Amygdala (tissue), 56 donors: ENCODE measurements at places on chromosomes 5 and 9.
A peak's percentile ranks its signal among the peaks of the same experiment; 100 is the strongest.

GRCh38 chr9:95726756-95727155 lies 148.7 kb upstream of the ERCC6L2 start:
- no peak for DNase-seq

- no peak for DNase-seq
Observed at GRCh38 chr9:36092509-36093215, 43.9 kb upstream of the GLIPR2 start.

GRCh38 chr5:39355324-39355723 lies 9.0 kb downstream of the C9 start:
- DNase-seq, result no peak

DNA sequence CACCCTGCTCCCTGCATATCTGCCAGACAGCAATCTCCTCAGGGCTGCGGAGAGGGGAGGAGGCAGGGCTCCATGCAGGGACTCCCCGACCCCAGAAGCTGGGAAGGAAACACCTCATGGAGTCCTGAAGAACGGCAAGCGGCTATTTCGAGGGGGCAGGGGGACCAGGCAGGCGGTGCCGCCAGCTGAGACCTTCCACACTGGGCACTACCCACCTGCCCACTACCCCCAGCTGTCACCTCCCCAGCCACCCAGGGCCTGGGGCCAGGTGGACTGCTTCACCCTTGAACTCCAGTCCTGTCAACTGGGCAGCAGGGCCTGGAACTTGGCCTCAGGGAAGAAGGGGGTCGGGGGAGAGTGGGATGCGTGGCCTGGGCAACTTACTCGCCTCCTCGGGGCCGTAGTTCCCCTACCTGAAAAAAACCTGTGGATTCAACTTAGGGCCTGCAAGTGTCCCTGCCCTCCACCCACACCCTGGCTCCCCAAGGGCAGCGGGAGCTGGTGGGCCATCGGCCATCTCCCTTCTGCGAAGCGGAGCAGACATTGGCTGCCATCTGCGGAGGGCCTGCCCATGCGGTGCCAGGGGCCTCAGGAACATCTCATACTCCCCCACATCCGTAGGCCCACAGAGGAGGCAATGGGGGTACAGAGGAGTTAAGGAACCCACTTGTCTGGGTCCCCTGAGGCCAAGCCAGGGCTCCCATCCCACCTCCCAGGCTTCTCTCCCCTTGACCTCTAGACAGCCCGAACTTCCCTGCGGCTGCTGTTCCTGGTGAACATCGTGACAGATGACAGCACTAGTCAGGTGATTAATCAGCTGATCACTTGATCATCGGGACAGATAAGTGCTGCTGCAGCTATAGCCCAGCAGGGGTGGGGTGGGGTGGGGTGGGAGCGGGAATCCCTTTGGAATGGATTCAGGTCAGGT lies 18.5 kb upstream of the RALGDS start:
- peak; percentile 32 for DNase-seq

DNA sequence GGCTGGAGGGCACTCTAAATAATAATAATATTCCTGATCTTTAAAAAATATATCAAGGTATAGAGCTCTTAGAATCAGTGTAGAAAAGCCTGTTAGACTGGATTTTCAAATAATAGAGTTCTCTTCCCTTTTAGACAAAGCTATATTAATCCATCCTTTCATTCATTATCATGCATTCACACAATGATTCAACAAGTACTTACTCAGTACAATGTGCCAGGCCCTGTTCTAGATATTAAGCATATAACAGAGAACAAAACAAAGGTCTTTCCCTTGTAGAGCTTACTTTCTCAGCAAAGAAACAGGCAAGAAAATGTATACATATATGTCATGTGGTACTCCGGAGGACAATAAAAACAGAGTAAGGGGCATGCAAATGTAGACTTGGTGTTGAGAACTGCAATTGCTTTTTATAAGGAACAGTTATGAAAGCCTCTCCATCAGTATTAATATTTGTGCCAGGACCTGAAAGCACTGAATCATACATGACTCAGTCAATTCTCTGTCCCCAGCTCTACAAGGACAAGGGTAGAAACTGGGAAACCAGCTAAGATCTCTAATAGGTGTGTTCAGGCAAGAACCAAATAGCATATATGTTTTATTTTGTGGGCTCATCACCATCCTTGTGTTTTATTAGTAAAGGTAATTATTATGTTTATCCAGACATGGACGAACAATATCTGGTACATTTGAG lies 72.2 kb downstream of the PIP5K1B start:
- DNase-seq, result no peak

DNA sequence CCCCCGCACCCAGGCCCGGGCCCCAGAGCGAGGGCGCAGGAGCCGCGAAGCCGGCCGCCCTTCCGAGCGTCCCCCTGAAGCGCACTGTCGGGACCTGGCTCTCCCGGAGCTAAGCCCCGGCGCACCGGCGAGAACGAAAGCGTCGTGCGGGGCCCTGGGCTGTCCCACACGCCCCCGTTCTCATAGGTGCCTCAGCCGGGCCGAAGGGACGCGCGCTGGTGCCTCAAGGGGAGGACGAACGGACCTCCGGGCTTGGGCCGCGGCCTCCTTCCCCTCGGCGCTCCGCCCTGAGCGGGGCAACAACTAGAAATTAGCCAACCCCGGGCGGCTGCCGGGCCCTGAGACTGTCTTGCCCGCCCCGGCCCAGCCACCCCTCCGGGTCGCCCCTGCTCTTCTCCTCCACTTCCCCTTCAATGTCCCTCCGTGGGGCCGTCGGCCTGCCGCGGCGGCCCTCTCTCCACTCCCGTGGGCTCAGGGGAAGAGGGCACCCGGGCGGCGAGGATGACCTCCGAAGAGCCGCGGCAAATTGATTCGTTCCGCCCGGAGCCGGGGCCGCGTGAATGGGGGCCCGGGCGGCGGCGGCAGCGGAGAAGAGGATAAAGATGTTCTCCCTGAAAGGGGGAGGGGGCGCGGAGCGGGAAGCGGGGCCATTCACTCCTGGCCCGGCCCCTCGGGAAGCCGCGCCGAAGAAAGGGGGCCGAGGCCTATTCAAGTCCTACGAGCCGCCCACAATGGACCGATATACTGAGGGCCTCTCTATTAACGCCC lies 3.5 kb upstream of the PRDM12 start:
- no peak for DNase-seq

- DNase-seq, result no peak
Observed at GRCh38 chr9:94277885-94278536, 18.9 kb downstream of the ZNF169 start.

DNA sequence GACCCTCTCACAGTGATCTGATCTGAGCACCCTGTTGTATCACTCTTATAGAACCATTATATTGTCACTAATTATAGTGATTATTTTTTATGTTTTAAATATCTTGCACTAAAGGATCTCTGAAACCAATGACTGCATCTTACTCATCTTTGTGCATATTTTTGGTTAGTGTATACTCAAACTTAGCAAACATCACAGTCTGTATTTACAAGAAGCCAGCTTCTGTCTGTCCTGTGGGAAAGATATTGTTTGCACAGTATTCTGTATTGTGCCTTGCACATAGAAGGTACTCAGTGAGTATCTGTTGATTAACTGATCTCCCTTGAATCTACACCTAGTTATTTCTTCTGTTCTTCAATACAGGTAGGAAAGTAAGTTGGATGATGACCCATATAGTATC lies 131.5 kb downstream of the PAM start:
- DNase-seq, result no peak

GRCh38 chr5:126680191-126680817 lies 79.6 kb downstream of the PHAX start:
- DNase-seq, result no peak

- DNase-seq, result no peak
Observed at GRCh38 chr9:110850401-110851135, 182.0 kb downstream of the MUSK start.

DNA sequence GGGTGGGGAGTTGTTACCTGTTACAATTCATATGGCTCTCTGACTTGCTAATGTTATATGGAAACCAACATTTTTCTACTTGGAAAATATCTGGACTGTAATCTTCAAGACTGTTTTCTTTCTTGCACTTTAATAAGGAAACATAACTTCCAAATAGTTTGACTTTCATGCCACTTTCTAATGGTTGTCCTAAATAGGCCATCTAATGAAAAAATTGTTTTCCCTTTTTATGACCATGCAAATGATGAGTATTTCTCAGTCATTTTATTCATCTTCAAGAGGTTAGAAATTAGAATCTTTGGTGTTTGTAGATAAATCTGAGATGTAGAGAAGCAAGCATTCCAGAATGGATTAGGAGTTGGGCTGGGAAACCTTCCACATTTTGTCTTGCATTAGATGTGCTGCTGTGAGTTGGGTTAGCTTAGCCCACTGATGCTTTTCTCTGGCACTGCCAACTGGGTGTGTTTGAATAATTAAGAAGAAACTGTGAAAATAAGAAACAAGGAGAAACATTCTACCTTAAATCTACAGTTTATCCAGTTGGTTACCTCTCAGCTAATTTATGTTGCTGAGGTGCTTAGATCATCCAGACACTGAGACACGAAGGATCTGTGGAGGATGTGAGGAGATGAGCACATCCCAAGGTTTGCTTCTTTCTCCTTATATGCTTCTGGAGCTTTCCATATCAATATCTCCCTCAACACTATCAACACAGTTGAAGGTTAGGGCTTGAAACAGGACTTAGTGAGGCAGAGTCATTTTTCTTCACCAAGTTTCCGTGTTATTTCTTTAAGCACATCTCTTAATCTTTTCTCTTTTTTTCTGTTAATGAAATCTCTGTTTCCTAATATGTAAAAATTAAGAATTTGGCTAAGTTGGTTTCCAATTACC lies 2.7 kb downstream of the RASGRF2 start:
- DNase-seq, result no peak

GRCh38 chr9:68763104-68763503 lies 58.1 kb downstream of the PIP5K1B start:
- no peak for DNase-seq

GRCh38 chr9:110619831-110620230 lies 40.3 kb upstream of the SVEP1 start:
- no peak for DNase-seq

GRCh38 chr9:82939451-82939850 lies 123.5 kb downstream of the RASEF start:
- no peak for DNase-seq

DNA sequence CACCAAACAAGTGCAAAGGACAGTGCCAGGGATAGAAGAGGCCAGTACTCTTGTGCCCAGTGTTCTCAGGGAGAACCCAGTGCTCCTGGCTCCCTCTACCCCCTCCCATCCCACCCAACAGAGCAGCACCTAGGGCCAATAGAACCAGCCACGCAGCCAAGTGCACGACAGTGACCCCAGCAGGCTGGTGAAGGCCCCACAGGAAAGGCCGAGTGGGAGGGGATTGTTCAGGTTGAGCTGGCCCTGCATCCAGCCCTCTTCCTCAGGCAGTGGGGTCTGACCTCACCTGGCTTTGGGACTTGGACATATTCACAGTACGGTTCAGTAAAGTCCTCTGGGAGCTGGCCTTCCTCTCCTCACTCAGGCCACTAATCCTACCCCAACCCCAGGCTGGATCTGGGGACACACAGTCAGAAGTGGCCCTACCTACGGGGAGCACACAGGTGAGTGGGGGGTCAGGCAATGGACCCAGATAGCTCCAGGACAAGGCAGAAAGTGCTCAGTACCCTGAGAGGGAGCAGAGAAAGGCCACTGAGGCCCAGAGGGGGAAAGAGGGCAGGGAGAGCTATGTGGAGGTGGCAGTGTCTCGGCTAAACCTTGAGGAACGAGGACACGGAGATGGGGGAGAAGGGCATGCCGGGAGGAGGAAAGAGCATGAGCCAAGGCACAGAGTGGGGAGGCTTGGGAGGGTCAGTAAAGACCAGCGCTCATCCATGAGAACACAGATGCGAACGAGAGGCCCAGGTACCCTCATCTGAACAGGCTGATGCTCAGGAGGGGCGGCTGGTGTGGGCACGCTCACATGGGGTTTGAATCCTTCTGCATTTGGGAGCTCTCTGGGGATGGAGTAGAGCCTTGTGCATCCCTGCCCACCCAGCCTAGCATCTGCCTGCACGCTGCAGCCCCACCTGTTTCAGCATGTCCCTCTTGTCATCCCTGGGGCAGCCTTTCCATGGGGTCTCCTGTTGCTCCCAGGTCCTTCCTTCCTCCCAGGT lies 25.6 kb downstream of the POLR1E start:
- no peak for DNase-seq

DNA sequence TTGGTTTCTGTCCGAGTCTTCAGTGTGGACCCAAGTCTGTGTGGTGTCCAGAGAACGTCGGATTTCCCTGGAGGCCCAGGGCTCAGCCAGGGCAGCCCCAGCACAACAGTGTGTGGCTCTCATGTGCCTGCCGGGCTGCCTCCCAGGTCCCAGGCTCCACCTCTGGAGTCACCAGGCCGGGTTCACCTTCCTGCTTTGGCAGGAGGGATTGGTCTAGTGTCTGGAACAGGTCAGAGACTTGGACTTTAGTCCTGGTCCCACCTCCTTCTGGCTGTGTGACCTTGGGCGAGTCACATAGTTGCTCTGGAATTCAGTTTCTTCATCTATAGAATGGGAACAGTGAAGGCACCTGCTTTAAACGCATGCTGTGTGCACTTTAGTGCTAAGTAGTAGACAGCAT lies 3.2 kb downstream of the DOLPP1 start:
- DNase-seq, result no peak

DNA sequence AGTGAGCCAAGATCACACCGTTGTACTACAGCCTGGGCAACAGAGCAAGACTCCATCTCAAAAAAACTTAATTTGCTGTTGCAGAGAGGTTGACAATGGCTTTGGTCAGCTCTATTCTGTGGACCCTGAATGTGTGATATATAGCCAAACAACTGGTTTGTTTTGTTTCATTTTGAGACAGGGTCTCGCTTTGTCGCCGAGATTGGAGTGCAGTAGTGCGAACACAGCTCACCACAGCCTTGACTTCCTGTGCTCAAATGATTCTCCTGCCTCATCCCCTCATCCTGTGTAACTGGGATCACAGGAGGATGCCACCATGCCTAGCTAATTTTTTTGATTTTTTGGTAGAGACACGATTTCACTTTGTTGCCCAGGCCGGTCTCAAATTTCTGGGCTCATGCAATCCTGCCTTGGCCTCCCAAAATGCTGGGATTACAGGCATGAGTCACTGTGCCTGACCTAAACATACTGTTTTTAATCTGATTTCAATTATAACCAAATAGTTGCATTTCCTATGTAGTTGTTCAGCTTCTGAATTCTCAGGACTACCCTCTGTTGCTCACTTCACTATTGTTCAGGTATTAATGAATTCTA lies 9.8 kb downstream of the RNF183 start:
- no peak for DNase-seq

DNA sequence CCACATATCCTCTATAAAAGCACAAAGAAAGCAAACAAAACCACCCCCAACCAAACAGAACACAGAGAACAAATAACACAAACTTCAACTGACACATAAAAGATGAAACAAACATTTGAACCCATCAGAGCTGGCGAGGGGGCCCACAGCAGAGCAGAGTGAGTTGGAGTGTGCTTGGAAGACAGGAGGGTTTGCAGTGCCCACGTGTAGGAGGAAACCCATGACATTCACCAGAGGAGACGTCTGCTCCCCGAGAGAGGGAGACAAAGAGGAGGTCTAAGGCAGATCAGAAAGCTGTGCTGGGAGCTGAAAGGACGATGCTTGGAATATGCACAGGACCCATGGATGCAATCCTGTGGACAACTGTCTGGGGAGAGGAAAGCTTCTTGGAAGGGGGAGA lies 27.0 kb downstream of the MRPL36 start:
- DNase-seq, result no peak
